ENCODE measurements at places on chromosomes 1 and 21.

- DNase-seq = no peak
Measured at GRCh38 chr1:80450711-80451110, 1350.0 kb upstream of the ADGRL2 start.

- no peak for DNase-seq
Measured at GRCh38 chr1:68590473-68590872, 93.6 kb upstream of the DEPDC1 start.

DNA sequence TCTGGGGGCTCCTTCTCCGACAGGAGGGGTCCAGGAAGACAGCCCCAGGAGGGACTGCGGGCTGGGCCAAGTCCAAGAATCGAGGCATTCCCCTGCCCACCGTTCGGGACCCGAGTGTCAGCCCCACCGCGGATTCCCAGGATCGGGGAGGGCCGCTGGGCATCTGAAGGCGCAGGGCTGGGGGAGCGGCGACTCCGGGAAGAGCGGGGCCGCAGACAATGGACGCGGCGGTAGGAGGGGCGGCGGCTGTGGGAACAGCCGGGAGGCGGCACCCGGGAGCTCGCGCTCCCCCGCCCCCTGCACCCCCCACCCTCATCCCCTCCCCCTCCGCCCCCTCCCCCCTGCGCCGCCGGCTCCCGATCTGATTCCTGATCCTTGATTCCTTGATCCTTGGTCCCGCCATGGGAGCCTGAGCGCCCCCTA is at the start of gene VANGL2:
Gene VANGL2 (plus strand): TSS at position 342 of the 423 bp plus-strand sequence. CDS start 15,274 bp downstream, outside the sequence.
- DNase-seq = no peak

- no peak for DNase-seq
Measured at GRCh38 chr21:41874611-41875010, 4.5 kb downstream of the PRDM15 start.

DNA sequence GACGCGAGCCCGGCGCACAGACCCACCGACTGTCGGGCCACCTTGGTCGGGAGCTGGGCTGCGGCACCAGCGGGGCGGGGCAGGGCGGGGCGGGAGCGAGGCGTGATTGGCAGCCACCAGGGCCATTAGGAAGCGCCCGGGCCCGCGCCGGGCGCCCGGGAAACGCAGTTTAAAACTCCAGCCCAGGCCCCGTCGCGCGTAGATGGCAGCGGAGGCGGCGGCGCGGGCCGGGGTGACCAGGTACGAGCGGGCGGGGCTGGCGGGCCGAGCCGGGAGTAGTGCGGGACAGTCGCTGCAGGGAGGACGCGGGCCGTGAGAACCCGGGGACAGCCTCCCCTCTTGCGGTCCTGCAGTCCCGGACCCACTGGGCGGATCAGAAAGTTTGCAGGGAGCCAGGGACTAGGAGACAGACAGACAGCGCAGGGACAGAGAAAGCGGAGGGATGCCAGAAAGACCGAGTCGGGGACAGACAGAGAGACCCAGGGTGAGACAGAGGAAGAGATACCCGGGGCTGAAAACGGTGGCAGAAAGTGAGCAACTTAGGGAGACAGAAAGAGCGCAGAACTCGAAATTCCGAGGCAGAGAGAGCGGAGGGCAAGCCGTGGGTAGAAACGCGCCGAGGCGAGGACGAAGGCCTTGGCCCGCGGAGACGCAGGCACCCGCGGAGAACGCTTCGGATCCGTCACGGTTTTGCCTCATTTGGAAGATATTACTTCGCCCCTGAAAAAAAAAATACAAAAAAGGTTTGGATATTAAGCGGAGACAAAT is at the start of gene DMBX1:
Gene DMBX1 (plus strand): TSS at position 199 of the 768 bp plus-strand sequence. CDS start 17,175 bp downstream, outside the sequence.
- no peak for DNase-seq

- no peak for DNase-seq
Measured at GRCh38 chr1:225597926-225598575, 54.9 kb downstream of the ENAH start.

- no peak for DNase-seq
Measured at GRCh38 chr21:29318354-29318753, 19.6 kb downstream of the BACH1 start.

DNA sequence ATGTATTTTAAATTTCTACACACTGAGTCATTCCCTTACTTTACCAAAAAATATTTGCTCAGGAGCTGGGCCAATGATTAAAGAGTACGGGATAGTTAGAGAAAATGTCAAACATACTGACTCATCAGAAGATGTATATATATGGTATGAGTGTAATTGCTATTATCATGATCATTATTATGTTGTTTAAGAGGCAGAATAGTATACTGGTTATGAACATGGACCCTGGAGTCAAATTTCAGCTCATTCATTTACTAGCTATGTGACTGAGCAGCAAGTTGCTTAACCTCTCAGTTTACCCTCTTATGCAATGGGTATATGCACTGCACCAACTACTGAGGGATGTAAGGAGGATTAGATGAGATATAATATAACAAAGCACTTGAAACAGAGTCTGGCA is 41.2 kb upstream of the USH2A start:
- no peak for DNase-seq

- no peak for DNase-seq
Measured at GRCh38 chr1:164618202-164618564, 59.2 kb downstream of the PBX1 start.

- DNase-seq = no peak
Measured at GRCh38 chr1:14844356-14844755, 245.9 kb downstream of the KAZN start.

DNA sequence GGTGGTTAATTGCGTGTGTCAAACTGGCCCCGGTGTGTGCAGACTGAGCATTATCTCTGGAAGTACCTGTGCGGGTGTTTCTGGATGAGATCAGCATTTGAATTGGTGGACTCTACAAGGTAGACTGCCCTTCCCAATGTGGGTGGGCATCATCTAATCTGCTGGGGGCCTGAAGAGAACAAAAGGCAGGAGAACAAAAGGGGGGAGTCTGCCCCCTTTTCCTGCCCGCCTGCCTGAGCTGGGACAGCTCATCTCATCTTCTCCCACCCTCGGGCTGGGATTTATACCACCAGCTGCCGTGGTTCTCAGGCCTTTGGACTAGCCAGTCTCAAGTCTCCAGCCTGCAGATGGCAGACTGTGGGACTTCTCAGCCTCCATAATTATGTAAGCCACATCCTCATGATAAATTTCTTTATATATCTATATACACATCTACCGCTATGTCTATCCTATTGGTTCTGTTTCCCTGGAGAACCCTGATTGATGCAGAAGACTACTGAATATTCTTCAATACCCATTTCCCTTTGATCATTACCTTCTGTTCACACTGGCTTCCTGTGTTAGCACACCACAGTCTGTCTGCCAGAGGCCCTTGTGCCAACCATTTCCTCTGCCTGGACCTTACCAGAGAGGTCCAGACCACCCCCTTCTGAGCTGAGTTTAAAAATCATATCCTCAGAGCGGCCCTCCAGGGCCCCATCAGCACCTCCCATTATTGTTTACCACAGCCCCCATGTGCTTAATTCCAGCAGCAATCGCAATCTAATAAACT is 25.2 kb downstream of the RCAN1 start:
- no peak for DNase-seq

DNA sequence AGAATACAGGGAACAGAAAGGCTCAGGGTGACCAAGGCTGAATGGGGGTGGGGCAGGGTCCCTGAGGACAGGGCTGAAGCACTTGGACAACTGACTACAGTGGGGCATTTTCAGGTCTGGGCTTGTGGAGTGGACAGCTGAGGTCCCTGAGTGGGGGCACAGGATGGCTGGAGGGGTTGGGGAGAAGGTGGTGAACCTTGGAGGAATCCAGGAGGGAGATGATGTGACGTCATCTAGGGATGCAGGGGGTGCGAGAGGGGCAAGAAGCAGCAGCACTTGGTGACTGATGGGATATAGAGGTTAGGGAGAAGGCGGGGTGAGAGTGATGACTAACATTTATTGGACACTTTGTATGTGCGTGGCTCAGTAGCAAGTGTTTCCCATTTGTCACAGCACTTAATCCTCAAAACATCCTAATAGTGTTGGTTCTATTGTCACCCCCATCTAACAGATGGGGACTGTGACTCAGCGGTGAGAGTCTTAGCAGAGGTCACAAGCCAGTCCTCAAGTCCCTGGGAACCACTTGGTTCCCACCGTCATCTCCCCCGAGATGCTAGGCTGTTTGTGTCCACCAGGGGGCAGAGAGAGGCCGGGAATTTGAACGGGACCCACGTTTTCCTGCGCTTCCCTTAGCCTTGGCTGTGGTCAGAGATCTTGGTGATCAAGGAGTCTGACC is 27.9 kb upstream of the BMP8B start:
- DNase-seq = no peak

- no peak for DNase-seq
Measured at GRCh38 chr1:203930342-203930741, 68.9 kb downstream of the SNRPE start.

GRCh38 chr1:15218287-15219279 is 28.4 kb upstream of the FHAD1 start:
- no peak for DNase-seq
